ENCODE measurements at places on chromosomes 4 and X.

- DNase-seq, result no peak
These were observed 69.6 kb downstream of the SERTM2 start for GRCh38 chrX:111581086-111581485.

DNA sequence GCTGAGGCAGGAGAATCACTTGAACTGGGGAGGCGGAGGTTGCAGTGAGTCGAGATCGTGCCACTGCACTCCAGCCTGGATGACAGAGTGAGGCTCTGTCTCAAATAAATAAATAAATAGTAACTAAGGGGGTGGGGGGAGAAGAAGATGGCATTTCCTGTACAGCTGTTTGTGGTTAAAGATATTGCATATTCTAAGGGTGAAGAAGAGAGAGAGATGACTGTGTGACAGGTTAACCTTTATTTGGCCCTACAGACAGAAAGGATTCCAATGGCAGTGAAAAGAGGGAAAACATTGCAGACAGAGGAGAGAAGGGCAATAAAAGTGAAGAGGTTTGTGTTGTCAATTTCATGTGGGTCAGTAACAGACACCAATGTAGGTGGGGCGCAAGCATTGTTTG is 9.4 kb downstream of the TASL start:
- no peak for DNase-seq

- no peak for DNase-seq
These were observed 44.8 kb upstream of the CDKN2AIP start for GRCh38 chr4:183399616-183400015.

DNA sequence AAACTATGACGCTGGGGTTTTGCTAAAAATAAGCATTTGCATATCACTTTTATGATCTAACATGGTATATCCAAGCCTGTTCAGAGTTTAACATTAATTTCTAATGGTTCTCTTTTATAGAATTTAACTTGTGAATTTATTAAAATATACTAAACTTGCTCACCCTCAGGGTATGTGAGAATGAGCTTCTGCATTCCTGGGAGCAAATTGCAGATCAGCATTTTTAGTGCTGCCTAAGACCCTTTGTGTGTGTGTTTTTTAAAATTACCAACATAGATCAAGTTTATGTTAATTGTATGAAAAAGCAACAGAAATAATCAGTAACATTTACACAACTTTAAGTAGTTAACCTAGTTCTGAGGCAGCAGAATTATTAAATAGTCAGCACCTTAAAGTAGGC is 218.0 kb upstream of the AGA start:
- DNase-seq, result no peak

DNA sequence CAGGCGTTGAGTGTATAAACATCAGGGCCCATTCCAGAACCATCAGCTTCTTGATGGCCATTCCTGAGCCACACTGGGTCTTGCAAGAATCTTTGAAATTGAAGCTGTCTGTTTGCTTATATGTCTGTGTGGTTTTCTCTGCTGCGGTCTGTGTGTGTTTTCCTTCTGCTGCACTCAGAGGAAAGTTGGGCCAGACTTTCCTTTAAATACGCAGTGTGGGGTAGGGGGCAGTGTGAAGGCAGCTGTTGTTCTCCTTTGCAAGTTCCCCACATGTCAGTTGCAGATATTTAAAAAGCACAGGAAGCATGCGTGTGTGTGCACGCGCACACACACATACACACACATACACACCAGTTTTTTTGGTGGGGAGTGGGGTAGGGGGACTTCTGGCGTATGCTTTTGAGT is 32.1 kb downstream of the CCKAR start:
- DNase-seq, result no peak

DNA sequence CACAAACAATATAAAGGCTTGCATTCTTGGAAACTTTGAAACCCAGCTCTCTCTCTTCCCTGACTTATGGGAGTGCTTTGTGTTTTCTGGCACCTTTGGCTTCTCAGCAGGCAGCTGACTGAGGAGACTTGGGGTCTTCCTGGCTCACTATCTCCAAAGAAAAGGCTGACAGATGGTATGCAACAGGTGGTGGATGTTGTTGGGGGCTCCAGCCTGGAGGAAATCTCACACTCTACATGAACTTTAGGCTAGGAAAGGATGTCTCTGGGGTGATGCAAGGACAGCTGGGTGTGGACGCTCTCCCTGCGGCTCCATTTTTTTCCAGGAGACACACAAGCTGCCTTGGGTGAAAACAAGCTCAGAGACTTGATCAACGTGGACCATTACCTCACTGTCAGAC is 67.4 kb downstream of the DNAAF6 start:
- DNase-seq, result no peak

- no peak for DNase-seq
These were observed 74.3 kb downstream of the WFS1 start for GRCh38 chr4:6343939-6344408.

DNA sequence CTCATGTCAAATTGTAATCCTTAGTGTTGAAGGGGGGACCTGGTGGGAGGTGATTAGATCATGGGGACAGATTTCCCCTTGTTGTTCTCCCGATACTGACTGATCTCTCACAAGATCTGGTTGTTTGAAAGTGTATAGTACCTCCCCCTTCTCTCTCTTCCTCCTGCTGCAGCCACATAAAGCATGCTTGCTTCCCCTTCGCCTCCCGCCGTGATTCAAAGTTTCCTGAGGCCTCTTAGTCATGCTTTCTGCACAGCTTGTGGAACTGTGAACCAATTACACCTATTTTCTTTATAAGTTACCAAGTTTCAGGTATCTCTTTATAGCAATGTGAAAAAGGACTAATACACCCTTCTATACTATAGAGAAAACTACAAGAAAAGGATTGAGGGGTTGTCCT is 1170.5 kb upstream of the AGA start:
- no peak for DNase-seq

GRCh38 chrX:11103751-11104150 is 7.4 kb upstream of the HCCS start:
- DNase-seq, result no peak

GRCh38 chrX:130197464-130197863 is 25.7 kb downstream of the RAB33A start:
- no peak for DNase-seq

DNA sequence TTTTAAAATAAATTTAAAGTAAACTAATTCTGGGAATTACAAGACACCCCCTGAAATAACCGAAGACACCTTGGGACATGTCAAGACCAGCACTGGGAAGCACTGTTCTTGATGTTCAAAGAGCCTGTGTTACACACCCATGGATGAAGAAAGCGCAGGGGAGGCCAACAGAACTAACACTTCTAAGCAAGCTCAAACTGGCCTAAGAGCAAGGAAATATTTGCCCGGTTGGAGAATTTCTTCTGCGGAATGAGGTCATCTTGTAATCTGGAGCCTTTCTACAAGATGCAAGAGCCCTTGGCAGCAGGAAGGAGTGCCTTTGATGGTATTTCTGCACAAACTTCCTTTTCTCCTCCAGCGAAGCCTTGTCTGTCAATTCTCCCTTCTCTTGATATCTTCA is 9.3 kb upstream of the EFHC2 start:
- DNase-seq, result no peak

- DNase-seq, result no peak
These were observed 232.4 kb downstream of the LDB2 start for GRCh38 chr4:16665942-16666551.

DNA sequence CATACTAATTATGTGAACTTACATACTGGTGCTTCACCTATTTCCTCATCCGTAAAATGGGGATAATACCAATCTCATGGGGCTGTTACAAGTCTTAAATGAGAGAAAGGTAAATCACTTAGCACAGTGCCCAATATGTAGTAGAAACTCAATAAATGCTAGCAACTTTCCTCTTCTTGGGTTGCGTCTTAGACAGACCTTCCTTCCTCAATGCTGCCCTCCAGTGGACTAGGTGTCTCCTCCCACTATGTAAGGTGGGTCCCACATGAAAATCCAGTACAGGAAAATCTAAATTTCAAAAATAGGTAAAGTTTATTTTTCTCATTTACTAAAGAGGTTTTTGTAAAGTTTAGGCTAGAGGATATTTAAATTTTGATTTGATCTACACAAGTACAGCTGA is 20.6 kb downstream of the ZDHHC9 start:
- no peak for DNase-seq

Measured in stimulated activated effector memory CD8-positive, alpha-beta T cell treated with anti-CD3 and anti-CD28 coated beads, Interleukin-12 subunit alpha, Interleukin-12 subunit beta, amount 100 ng/mL, for 72 hours (primary cell).